ENCODE measurements at places on chromosomes 1 and 21.

GRCh38 chr1:180962178-180962577 lies 49.5 kb downstream of the KIAA1614 start:
- no peak for DNase-seq

GRCh38 chr1:200306944-200307754 lies 102.7 kb downstream of the ZNF281 start:
- peak; percentile 58 for DNase-seq

DNA sequence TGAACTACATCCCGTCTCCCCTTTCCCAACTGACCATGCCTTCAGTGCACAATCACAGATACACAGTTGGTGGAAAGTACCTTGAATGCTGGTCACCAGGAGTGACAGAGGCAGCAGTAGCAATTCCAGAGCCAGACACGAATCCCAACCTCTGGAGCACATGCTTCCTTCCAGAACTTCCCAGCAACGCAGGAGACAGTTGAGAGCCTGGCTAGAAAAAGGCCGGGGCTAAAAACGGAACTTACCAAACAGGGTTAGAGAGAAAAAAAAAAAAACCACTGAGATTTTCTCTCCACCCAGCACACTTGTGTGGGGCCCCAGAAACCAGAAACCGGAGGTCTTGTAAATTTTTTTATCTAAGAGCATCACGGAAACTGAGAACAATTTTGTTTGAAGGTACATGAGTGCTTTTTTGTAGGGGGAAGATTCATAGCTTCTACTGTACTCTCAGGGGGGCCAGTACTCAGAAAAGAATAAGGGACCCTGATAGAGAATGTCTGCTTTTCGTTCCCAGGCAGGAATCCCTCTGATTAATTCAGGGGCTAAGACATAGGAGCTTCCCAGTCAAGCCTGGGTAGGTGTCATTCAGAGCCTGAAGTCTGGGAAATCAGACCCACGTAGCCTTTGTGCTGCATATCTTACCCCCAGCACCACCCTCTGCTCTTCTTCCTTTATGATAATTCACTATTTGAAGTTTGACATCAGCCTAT lies at the start of gene CD48:
Gene CD48 (minus strand): TSS at position 221 of the 710 bp plus-strand sequence. CDS start 59 bp downstream, at position 162.
- DNase-seq: no peak

DNA sequence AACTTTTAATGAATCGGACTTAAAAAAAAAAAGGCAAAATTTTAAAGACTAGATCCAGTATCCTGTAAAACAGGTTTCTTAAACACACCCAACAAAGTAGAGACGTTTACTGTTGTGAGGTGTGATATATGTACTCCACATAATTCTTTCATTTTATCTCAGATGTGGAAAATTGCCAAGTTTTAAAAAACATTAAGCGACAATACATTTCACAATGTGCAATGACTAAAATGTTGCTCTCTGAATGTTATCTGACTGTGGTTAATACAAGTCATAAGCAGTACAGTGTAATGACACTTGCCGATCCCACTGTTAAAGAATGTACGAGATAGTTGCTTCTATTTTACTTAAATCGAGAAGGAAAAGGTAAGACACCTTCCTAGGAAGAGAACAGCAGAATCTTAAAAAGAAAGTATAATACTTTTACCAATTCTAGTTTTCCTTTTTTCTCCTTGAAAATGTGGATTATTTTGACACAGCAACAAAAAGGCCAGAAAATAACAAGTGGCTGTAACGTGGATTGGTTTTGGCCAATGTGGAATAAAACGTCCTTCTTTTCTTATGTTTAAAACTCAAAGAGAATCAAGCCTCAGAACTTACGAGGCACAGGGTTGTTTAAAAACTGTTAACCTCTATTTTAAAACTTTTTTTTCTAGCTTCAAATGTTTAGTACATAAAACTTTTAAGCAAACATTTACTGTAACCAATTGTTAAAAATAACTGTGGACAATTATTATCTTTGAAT lies 51.4 kb downstream of the TP53BP2 start:
- no peak for DNase-seq

GRCh38 chr1:160406131-160406968 lies 6.0 kb downstream of the VANGL2 start:
- DNase-seq: peak; percentile 21

- no peak for DNase-seq
These were observed 101.7 kb downstream of the TRABD2B start for GRCh38 chr1:47895279-47896125.

DNA sequence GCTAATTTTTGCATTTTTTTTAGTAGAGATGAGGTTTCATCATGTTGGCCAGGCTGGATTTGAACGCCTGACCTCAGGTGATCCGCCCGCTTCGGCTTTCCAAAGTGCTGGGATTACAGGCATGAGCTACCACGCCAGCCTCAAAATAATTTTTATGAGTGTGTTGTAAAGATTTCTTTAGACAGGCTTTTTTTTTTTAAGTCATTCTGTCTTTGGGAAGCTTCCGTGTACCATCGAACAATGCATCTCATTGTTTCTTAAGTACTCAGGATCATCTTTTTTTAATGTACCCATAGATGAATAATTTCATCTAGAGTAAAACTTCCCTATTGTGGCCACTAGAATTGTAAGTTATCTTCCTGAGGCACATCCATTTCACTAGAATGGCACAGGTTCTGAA lies 19.6 kb upstream of the SDC3 start:
- no peak for DNase-seq
